ENCODE measurements at places on chromosomes 12 and 14. TPM values are rescaled to one million over a fixed set of nuclear protein-coding genes. Genes with fewer than 3 reads are reported as not detected.

The TRPV4 gene
- total RNA-seq, result not detected

The FAM181A gene
- total RNA-seq, result not detected

The FGD4 gene
- total RNA-seq, result 0.66 TPM

DNA sequence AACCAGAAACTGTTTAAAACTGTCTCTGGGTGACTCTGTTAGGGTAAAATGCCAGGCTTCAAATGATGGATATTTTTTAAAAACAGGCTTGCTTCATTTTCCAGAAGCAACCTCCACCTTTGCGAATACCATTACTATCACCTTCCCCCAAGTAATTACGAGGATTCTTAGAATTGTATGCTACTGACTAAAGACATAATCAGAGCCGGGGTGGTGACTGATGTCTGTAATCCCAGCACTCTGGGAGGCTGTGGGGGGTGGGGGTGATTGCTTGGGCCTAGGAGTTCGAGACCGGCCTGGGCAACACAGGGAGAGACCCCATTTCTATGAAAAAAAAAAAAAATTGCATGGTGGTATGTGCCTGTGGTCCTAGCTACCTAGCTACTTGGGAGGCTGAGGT, 38.3 kb downstream of the FGD6 start:
- no peak for DNase-seq

DNA sequence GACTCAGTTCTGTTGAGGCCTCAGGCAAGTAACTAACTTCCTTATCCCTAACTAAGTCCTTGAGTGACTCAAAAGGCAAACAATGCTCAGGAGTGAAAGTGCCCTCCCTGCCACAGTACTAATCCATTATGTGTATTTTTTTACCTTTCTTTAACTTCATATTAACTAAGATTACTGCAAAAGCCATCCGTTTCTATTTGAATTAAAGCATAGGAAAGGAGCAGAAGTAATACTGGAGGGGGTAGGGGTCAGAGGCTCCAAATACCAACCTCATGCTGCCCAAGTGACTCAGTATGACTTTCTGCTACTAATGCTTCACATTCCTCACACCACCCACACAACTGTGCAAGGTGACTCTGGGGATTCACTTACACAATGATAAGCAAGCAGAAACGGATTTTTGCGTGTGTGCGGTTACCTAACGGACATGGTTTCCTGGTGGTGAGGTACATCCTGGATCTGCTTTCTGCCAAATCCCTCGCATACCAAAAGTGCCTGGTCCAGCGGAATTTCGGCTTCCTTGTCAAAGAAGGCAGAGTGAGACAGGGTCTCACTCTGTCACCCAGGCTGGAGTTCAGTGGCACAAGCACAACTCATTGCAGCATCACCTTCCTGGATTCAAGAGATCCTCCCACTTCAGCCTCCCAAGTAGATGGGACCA, 25.1 kb downstream of the MOK start:
- no peak for DNase-seq

GRCh38 chr12:43501703-43502102, 50.3 kb downstream of the ADAMTS20 start:
- DNase-seq, result no peak

The GMPR2 gene
- total RNA-seq, result 68.4 TPM

- DNase-seq, result peak; percentile 26
These were observed 64.2 kb downstream of the LLPH start for GRCh38 chr12:66066137-66066928.

The ACTN1 gene
- 56.1 TPM for total RNA-seq

The PA2G4 gene
- 316 TPM for total RNA-seq

GRCh38 chr12:18859400-18859799, 121.5 kb downstream of the CAPZA3 start:
- DNase-seq, result no peak

The ERO1A gene
- total RNA-seq, result 198 TPM

DNA sequence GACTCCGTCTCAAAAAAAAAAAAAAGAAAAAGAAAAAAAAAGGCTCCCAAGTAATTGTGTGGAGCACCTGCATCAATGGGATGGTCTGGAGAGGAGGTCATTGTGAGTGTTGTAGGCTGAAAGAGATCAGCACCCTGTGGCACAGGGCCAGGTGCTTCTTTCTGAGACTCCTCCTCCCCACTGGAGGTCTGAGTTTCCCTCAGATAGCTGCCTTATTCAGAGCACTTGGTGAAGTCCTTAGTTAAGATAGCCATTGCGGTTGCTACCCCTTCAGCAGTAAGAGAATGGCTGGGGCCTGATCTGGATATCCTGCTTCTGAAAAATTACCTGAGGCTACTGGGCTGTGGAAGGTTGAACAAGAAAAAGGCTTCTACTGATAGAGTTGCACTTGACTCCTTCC, 69.8 kb downstream of the ANO6 start:
- DNase-seq, result no peak

The SDS gene
- total RNA-seq, result not detected

DNA sequence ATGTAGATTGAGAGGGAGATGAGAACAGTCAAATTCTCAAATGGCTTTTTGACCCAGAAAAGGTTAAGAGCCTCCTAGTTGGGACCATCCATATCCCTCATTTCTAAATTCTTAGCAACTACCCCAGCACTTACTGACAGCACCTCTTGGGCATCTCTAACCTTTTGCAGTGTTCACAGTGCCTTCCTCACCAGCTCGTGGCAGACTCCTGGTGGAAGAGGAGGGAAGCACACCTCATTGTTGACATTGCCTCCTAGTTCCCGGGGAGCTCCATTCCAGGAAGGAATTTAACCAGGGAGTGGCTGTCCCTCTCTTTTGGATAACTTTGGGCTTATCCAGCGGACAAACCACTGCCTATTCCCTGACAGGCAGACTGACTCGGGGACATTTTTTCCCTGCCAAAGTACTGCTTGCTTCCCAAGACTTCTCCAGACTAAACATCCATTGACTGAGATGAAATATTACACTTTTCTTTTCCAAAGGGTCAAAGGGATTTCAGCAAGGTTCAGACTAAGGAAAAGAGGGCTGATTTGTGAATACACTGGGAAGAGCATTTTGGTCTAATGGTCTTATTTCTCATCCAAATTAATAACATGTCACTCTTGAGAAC, 9.0 kb upstream of the OR6J1 start:
- peak; percentile 63 for DNase-seq

The PRDM4 gene
- 24.1 TPM for total RNA-seq

DNA sequence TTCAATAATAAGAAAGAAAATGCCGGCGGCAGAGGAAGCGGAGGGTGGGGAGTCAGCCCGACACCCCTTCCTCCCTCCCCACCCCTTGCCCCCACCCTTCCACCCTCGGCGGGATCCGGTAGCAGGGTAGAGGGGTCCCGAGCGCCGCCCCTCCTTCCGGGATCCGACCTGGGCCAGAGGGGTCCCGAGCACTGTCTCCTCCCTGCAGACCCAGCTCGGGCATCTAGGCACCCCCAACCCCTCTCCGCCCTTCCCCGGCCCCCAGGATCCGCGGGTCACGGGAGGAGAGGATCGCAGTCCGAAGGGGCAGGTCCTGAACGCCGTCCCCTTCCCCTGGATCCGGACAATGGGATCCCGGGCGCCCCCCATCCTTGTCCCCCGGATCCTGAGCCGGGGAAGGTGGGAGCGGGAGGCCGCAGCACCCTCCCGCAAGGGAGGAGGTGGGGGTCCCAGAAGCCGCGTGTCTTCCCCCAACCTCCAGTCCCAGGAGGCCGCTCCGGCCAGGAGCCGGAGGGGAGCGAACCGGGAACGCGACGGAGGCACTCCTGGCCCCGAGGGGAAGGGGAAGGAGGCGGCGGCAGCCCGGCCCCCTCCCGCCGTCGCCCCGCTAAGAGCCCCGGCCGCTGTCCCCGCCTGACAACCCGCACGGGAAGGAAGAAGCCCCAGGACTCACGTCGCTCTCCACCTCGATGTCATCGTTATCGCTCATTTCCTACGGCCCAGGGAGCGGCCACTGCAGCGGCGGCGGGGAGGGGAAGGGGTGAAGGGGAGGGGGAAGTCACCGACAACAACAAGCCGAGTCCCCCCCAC, 481 bp downstream of the MAX start:
- peak; percentile 60 for DNase-seq

DNA sequence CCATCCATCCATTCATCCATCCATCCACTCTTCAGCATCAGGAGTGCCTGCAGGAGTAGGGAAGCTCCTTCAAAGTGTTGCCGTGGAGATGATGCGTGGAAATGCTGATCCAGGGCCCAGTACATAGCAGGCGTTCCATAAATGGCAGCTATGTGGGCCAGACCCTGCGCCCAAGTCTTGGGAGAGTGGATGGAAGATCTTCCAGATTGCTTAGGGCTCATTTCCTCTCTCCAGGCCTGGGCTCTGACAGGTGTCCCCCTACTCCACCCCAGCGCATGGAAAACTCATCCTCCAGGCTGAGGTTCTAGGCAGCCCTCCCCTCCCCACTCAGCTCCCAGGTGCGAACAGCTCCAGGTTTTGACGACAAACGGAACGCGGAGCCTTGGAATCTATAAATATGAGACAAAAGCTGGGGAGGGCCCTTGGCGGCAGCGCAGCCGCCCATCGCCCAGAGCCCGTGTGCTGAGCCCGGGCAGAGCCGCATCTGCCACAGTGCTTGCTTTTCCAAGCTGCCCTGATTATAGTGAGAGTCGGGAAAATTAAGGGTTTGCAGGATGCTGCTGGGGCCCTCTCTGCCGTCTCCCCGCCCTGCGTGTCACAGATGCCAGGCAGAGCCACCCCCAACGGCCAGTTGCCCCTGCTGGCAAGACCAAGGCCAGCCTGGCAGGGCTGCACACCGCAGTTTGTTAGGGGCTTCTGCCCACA, 1.6 kb downstream of the BEGAIN start:
- DNase-seq, result no peak

DNA sequence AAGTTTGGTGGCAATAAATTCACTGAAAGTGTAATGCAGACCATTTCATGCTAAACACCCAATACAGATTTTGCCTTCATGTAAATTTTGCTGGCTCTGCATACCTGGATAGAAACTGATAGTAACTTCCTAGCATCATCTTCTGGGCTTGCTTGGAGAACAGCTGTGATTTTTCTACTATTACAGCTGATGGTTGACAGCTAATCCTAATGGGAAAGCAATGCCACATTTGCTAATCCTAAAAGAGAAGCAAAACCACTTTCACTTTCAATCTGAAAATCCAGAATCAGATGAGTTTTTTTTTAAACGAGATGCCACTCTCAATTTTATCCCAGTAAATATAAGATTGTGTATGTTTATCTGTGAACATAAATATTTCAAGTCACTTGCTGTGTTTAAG, 1035.9 kb downstream of the TRHDE start:
- no peak for DNase-seq

- no peak for DNase-seq
These were observed 77.4 kb downstream of the BBS10 start for GRCh38 chr12:76270657-76271358.

The SAMD15 gene
- 0.40 TPM for total RNA-seq

DNA sequence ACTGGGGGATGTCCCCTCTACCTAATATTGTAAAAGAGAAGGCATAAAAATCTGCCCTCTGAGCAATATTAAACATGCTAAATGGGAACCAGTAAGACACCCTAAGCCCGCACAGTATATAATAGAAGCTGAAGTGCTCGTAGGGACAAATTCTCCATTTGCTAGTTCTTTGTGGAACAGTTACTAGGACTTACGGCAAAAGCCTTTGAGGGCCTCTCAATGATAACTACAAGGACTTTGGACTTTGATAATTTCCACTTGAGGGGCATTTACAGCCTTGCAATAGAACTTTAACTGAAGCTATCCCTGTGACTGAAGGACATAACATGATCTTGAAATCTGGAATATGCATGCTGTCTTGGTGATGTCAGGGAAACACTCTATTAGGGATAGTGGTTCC, 111.5 kb upstream of the IFNG-AS1 start:
- DNase-seq, result no peak

GRCh38 chr12:83945871-83946270, 966.7 kb downstream of the SLC6A15 start:
- no peak for DNase-seq

The DYNLL1 gene
- total RNA-seq, result 273 TPM

The RFLNA gene
- not detected for total RNA-seq

GRCh38 chr12:6118891-6119568, 5.4 kb downstream of the VWF start:
- no peak for DNase-seq

GRCh38 chr12:81128930-81129554, 51.2 kb downstream of the ACSS3 start:
- DNase-seq, result no peak

DNA sequence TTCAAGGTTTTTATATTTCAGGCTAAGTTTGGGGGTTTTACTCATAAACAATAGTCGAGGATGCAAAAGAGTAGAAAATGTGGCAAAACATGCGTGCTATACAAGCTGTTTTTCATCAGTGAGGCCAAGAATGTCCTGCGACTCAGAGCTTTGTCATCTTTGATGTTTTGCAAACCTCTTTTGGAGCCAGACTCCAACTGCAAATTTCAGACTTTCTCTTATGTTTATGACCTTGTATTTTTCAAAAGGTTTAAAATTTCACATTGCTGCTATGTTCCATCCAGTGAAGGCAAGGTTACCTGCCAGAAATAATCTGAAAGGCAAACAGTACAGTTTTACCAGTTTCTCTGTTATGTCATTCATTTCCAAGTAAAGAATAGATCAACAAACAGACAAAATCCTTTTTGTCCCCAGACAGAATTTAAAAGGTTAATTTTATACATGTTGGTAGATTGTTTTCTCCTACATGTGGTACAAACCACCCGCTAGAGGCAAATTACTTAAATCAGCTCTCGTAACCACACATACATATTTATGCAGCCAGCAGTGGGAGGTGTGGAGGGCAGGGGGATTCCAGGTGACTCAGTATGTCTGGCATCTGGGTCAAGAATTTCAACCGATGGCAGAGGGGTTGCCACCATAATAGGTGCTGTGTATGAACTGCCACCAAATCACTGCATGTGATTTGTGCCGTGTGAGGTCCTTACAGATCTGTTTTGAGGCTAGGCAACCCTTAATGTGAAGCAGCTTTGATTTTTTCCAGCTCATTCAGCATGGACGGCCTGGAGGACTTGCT, 119.8 kb upstream of the CPM start:
- no peak for DNase-seq

The DNAH10 gene
- 0.18 TPM for total RNA-seq

DNA sequence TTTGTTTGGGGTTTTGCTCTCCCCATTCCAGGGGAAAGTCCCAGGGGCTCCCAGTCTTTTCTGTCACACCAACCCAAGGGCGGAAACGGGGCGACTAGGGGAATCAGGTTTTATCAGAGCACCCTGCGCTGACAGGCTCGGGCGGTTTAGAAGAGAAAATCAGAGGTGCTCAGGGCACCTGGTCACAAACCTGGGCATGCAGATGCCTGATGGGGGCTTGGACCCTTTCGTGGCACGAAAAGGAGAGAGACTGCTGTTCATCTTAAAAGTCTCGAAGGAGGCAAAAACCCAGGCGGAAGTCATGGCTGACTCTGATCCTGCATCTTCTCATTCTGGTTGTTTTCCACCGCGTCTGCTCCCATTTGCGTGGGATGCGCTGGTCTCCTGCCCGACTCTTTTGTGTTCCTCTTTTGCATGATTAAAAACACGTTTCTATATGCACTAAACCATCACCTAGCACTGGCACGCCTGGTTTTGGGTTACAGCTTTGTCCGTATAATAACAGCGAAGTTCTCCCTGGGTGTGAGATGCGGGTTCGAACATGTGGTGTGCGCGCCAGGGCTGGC, 13.2 kb downstream of the OTX2 start:
- DNase-seq, result no peak

All from activated CD8-positive, alpha-beta T cell treated with anti-CD3 and anti-CD28 coated beads, Interleukin-2, amount 10 ng/mL, durations not matched to agents 7 days and 5 days (primary cell).